ENCODE measurements at places on chromosomes 1 and 21.
A peak's percentile ranks its signal among the peaks of the same experiment; 100 is the strongest.

DNA sequence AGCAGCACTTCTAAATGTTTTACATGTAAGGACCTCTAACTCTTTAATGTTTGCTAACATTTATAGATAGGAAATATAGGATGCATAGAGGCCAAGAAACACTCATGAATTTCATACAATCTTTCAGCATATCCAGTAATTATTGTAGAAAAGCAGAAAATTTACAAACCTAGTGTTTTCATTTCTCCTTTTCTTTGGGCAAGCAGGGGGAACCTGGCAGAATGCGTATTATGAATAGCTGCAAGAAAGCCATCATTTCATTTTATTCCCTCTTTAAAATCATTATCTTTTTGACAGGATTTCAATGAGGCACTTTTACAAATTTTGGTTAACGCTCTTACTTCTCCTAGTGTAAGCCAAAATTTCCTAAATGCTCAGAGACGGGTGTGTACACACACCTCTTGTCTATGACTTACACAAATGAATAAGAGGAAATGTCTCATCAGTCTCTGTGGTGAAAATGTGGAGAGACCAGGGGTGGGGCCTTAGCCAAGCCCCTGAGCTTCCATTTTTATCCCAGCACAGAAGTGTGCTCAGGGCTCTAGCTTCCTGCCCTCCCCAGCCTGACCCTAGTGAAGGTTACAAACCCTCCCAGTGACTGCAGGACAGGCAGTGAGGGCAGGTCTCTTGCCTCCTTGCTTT is 91.6 kb downstream of the LRRC8C start:
- peak; percentile 93 for DNase-seq

GRCh38 chr1:205950280-205950679 is 7.0 kb upstream of the SLC26A9 start:
- no peak for DNase-seq

DNA sequence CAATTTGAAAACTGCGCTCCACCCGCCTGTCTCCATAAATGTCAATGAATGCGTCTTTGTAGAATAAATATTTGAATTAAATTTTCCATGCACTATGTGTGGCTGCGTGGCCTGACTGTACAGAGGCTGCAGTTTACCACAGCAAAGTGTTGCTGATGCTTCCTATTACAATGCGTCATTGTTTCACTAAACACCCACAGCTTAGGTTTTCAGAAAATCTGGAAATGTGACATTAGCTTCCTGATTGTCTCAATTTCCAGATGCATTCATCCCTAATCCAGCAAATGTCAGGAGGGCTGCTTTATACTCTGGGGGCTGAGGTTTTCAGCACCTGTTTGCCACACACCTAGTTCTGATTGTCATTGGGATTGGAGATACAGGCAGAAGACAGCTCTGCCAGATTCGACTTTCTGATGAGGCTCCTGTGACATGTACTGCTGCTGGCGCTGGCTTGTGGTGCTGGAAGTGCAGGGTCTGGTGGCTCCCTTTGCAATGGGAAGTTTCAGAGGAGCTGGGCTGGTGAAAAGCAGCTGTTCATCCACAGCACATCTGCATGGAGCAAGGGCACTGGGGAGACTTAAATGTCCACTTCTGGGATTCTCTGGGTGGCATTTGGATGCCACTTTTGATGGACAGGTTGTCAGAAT is 40.0 kb downstream of the URB2 start:
- DNase-seq, result no peak

- no peak for DNase-seq
Measured at GRCh38 chr1:86991549-86992186, 77.2 kb downstream of the HS2ST1 start.

- no peak for DNase-seq
Measured at GRCh38 chr1:183000167-183000962, 22.9 kb upstream of the LAMC1 start.

- no peak for DNase-seq
Measured at GRCh38 chr1:20354610-20355009, 63.9 kb downstream of the VWA5B1 start.

GRCh38 chr1:54653036-54653435 is 11.4 kb downstream of the MROH7 start:
- DNase-seq, result no peak
